ENCODE measurements at places on chromosomes 3 and 15.

GRCh38 chr3:133891662-133892378 is 3.9 kb downstream of the RAB6B start:
- no peak for DNase-seq

- DNase-seq, result no peak
These were observed 39.7 kb upstream of the MYZAP start for GRCh38 chr15:57551715-57552677.

GRCh38 chr15:62900071-62900802 is 142.3 kb upstream of the TPM1 start:
- peak; percentile 17 for DNase-seq

DNA sequence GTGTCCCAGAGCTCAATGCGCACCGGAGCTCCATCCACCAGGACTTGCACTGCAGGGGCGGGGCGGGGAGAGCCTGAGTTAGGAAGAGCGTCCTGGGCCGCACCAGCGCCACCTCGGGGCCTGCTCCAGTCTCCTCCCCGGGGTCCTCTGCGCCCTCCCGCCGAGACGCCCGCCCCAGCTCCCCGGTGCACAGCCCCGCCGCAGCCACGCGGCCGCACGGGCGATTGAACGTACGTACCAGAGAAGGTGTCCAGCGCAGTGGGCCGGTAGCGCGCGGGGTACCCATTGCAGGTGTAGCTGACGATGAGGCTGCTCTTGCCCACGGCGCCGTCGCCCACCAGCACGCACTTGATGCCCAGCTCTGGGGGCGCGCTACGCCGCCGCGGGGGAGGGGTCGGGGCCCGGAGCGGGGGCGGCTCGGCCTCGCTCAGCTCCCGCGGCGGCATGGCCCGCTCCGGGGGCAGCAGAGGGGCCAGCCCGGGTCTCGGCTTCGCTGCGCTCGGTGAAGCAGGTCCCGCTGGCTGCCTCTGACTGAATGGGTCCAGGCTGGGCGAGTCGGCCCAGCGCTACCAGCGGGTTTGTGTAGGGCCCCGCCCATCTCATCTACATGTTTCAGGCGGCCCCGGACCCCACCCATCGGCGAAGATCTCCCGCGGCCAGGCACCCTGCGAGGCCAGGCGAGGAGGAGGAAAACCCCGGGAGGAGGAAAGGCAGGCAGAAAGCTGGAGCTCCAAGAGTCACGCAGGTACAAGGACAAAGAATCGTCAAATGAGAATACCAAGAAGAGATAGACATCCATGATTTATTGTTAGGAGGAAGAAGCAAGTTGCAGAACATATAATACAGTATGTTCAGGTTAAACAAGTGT is at the start of gene RHOV:
RHOV (minus strand) TSS at position 541 of the 868 bp plus-strand sequence; CDS start at position 446, 95 bp downstream.
- no peak for DNase-seq

DNA sequence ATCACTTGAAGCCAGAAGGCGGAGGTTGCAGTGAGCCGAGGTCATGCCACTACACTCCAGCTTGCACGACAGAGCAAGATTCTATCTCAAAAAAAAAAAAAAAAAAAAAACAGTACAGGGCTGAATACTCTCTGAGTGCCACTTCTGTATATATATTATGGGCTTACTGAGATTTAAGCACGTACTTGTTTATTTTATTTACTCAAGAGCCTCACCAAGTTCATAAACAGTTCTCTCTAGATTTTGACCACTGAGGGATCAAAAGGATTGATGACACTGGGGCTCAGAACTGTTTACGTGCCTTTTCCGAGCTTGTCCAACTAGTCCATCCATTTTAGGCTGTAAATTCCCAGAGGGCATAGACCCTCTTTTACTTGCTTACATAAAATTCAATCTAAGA is 81.5 kb downstream of the FRMD4B start:
- no peak for DNase-seq

DNA sequence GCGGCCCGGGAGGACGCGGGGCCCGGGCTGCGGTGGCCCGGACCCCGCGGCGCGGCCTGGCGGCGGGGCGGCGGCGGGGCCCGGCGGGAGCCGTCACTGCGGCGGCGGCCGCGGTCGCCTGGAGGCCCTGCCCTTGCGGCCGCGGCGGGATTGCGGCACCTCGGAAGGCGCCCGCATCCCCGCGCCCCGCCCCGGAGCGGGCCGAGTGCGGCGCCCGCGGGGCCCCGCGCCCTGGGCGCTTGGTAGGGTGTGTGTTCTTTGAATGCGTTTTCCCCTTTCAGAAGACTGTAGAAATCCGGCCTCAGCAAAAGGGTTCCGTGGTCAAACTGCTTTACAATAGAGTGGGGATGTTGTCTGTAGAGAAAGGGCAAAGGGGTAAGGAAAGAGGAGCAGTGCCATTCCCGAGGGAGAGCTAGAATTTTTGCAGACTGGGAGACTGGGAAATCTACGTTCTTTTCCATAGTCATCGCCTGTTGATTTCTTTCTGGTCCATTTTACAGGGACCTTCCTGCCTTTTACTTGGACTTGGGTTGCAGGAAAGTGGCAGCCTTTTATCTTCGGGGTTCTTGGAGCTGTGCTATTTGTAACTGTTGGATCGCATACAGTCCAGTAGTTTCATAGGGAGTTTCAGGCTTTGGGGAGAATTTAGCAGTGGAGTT is 630 bp downstream of the SNRK start:
- no peak for DNase-seq

DNA sequence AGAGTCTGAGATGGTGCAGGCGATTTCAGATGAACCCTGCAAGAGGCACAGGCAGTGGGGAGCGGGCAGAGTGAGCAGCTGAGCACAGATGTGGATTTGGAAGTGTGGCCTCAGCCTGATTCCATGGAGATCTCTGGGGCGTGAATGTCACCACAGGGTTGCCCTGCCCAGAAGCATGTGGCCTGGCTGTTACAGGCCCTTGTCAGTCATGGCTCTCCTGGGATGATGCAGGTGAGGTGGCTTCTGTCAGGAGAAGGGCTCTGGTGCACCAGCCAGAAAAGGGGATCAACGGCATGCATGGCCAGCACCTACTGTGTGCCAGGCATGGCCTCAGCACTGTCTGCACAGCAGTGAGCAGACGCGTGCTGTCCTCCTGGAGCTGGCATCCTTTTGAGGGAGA is 11.9 kb downstream of the HDAC11 start:
- no peak for DNase-seq

- no peak for DNase-seq
These were observed 55.1 kb downstream of the MBNL1 start for GRCh38 chr3:152323834-152324233.

GRCh38 chr3:72105306-72105705 is 320.4 kb upstream of the PROK2 start:
- DNase-seq, result no peak

DNA sequence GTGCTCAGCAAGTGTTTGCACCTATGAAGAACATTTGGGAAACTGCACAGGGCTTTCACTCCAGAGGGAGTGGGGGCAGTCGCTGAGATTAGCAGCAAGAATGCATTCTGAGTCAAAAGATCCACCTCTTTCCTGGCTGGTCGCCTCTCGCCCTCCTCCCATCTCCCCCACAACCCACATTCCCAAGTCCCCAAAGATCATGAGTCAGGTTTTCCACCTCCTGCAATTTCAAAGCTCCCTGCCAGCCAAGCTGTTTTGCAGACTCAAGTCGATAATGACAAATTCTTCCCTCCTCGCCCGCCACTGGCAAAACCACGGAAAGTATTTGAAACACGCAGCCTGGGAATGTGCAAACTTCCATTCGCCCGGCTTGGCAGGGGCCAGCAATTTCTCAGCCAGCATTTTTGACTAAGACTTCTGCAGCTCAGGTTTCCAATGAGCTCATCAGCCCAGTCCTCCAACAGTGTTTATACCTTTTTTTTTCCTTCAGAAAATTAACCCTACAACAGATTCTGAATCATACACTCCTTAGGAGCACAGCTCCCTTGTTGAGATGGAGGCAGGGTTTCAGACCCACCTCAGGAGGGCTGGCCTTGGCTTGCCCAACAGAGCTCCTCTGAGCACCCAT is 181.4 kb downstream of the SMAD6 start:
- peak; percentile 99 for DNase-seq

GRCh38 chr3:129608936-129609590 is 2.6 kb upstream of the PLXND1 start:
- DNase-seq, result no peak

DNA sequence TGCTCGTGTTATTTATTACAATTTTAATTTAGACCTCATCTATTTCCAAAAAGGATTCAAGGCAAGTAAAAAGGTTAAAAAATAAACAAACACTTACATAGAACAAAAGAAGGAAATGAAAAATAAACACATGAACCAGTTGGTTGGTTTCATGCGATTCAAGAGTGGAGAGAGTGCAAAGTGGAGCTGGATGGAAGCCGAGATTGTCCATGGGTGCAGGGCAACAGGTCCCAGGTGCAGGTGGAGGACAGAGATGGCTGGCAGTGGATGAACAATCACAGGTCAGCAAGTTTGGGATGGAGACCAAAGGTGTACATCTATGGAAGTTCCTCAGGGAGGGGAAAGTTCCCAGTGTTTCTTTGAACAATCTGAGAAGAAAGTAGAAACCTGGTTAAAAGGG is 11.6 kb upstream of the SEMA5B start:
- DNase-seq, result no peak

DNA sequence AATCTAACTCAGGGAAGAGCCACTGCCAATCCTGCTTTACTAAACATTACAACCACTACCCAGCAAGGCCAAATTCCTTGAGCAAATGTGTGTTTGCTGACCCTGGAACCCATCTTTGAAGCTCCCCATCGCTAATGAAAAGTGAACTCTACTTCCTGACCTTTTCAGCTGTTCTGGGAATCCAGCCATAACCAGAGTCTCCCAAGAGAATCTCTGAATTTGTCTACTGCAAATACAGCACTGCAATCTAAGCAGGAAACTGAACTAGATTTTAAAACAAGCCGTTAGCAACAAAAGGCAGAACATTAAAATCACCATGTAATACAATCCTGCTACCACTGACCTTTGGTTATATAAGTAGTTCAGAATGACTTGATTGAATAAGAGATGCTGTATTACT is 309.2 kb downstream of the MAGI1 start:
- no peak for DNase-seq

- no peak for DNase-seq
These were observed 75.1 kb downstream of the CLDN11 start for GRCh38 chr3:170493712-170494182.

GRCh38 chr3:42652251-42652610 is 1.3 kb upstream of the ZBTB47 start:
- no peak for DNase-seq

DNA sequence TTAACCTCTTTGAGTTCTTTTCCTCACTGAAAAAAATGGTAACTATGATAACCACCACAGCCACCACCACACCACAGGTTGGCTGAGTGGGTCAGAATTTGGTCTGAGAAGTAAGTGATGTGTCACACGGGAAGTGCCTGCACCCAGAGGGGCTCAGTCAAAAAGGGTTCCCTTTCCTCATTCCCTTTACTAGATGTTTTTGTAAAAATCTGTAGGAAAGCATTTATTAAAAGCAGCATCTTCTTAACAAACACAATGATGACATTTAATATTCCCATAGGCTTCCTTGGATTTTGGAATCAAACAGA is 23.2 kb downstream of the CFAP92 start:
- no peak for DNase-seq
